ENCODE measurements at places on chromosomes 12 and 14. TPM values are rescaled to one million over a fixed set of nuclear protein-coding genes. Genes with fewer than 3 reads are reported as not detected.

The PIWIL1 gene
- not detected for total RNA-seq

The DYNC1H1 gene
- 432 TPM for total RNA-seq

The LRRC10 gene
- not detected for total RNA-seq

The GLIPR1L1 gene
- not detected for total RNA-seq

The KRT7 gene
- 6.3 TPM for total RNA-seq

The PRH2 gene
- total RNA-seq, result not detected

The OR2AP1 gene
- not detected for total RNA-seq

The AKAP5 gene
- 0.31 TPM for total RNA-seq

The ABCD2 gene
- not detected for total RNA-seq

The TPCN1 gene
- 39.9 TPM for total RNA-seq

The TESPA1 gene
- total RNA-seq, result not detected

The PSME1 gene
- total RNA-seq, result 123 TPM

The TAS2R31 gene
- 2.4 TPM for total RNA-seq

The FERMT2 gene
- total RNA-seq, result 86.3 TPM

The KRT71 gene
- total RNA-seq, result not detected

The ZDHHC17 gene
- total RNA-seq, result 10.2 TPM

The TEX22 gene
- total RNA-seq, result 0.44 TPM

The TAS2R50 gene
- 2.1 TPM for total RNA-seq

The RAPGEF3 gene
- 1.2 TPM for total RNA-seq

The TAS2R46 gene
- total RNA-seq, result not detected

The PLD4 gene
- not detected for total RNA-seq

The FLRT2 gene
- 14.2 TPM for total RNA-seq

The TIMELESS gene
- 3.6 TPM for total RNA-seq

The PTPN11 gene
- 46.0 TPM for total RNA-seq

The NXPH4 gene
- 17.6 TPM for total RNA-seq

The HOXC4 gene
- not detected for total RNA-seq

The FAIM2 gene
- 209 TPM for total RNA-seq

The PRIMA1 gene
- total RNA-seq, result not detected

The RASSF9 gene
- total RNA-seq, result 3.7 TPM

The KRT82 gene
- not detected for total RNA-seq

The SYNE3 gene
- total RNA-seq, result 34.0 TPM

The CIDEB gene
- total RNA-seq, result 1.7 TPM

The HOXC12 gene
- not detected for total RNA-seq

The OSGEP gene
- total RNA-seq, result 34.1 TPM

The FITM1 gene
- 0.20 TPM for total RNA-seq

The SMCO3 gene
- 0.24 TPM for total RNA-seq

The CGRRF1 gene
- total RNA-seq, result 7.9 TPM

The ART4 gene
- total RNA-seq, result 15.6 TPM

The OR6C75 gene
- not detected for total RNA-seq

The C14orf132 gene
- total RNA-seq, result 23.3 TPM

The TOMM20L gene
- not detected for total RNA-seq

The RERGL gene
- total RNA-seq, result not detected

The AKAP6 gene
- 0.05 TPM for total RNA-seq

The RASAL1 gene
- total RNA-seq, result not detected

The SMIM41 gene
- not detected for total RNA-seq

The EEF1AKMT3 gene
- 9.0 TPM for total RNA-seq

The TAS2R30 gene
- total RNA-seq, result 0.59 TPM

The BCL11B gene
- not detected for total RNA-seq

The SELPLG gene
- total RNA-seq, result 0.64 TPM

The ARHGEF25 gene
- total RNA-seq, result 9.6 TPM

The MYG1 gene
- 67.0 TPM for total RNA-seq

The GYS2 gene
- not detected for total RNA-seq

The TMPRSS12 gene
- total RNA-seq, result not detected

The CLEC9A gene
- total RNA-seq, result not detected

The MIP gene
- not detected for total RNA-seq
